ENCODE measurements at places on chromosomes 5 and 9.

- DNase-seq: no peak
These were observed 158.5 kb downstream of the TRPM3 start for GRCh38 chr9:70962761-70963440.

- no peak for DNase-seq
These were observed 348.2 kb upstream of the CCNG1 start for GRCh38 chr5:163089230-163089629.

DNA sequence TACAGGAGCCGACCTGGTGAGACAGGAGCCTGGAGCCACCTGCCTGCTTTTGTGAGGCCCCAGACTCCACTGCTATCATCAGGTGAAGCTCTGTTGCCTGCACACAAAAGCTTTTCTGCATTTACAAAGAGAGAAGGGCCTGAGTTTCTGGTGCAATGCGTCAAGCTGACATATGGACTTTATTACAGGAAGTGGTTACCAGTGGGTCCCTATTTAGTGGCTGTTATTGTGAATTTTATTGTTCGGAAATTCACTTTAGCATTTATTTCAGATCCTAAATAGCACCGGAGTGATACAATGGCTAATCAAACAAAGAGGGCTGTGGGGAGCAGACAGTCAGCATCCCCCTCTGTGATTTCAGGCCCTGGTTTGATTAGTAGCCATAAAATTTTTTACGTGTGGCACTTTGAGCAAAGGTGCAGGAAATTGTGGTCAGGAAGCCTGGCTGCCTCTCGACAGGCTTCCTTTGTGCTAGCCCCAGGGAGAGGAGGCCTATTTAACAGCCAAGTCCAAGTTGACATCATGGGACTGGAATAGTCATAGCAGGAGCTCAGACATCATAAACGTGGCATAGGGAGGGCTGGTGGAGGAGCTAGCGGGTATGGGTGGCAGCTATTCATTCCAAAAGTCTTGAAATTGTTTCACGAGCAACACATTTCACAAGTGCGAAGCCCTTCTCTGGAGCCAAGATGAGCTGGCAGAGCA, 8.4 kb downstream of the TGFBI start:
- DNase-seq: no peak

- no peak for DNase-seq
These were observed 53.0 kb upstream of the GRAMD2B start for GRCh38 chr5:126369995-126370731.

GRCh38 chr5:113302120-113302519, 132.7 kb downstream of the TSSK1B start:
- no peak for DNase-seq

- no peak for DNase-seq
These were observed 1724.3 kb upstream of the C9orf72 start for GRCh38 chr9:29297592-29297991.

DNA sequence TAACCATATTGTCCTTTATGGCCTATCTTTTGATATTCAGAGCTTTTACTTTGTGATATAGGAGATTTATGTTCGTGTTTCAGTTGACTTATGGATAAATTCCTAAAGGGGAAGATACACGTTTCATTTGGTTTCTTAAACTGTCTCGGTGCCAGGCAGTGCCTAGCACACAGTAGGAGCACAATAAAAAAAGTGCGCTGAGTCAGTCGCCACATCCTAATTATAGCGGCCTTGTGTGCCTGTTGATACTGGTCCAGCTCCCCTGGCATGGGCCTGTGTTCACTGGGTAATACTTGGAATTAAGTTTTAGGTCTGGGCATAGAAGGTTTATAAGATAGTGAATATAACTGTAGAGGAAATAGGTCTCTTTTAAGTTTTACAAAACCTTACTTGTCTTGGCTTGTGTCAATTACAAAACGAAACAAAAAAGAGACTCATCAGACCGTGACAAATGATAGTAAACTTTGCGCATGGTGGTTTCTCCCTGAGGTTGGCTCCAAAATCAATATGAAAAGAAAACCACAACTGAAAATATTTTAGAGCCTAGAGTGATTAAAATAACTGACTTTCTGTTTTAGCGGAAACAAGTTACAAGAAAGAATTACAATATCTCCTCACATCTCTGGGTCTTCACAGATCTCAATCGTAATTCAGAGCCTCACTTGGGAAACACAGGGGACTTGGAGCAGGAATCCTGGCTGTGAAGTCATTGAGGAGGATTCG, 84.8 kb downstream of the MVB12B start:
- DNase-seq: no peak

DNA sequence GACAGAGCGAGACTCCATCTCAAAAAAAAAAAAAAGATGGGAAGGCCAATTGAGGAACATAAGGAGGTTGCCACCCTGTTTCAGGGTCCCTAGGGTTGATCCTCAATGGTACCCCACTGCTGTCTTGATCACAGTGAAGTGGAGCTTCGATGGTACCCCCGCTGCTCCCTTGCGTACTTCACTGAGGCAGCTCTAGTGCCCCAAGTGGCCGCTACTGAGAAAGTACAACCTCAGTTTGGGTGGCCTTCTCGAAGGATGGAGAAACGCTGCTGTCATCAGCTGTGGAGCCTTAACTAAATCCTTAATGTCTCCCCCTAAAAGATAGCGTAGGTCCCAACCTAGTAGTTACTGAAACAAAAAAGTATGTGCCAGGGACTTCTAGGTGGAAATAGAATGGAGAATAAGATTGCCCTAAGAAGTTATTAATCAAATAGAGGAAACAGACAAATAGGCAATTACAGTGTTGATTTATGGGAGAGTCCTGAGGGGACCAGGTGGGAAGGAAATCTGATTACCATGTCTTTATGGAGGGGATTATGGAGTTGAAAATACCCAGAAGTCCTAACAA, 6.3 kb downstream of the TESK1 start:
- DNase-seq: no peak

- DNase-seq: no peak
These were observed 601.2 kb upstream of the TYRP1 start for GRCh38 chr9:12091865-12092527.

GRCh38 chr9:107504585-107505455, 15.3 kb upstream of the KLF4 start:
- DNase-seq: no peak

- no peak for DNase-seq
These were observed 99.6 kb downstream of the PARP8 start for GRCh38 chr5:50766042-50766441.

DNA sequence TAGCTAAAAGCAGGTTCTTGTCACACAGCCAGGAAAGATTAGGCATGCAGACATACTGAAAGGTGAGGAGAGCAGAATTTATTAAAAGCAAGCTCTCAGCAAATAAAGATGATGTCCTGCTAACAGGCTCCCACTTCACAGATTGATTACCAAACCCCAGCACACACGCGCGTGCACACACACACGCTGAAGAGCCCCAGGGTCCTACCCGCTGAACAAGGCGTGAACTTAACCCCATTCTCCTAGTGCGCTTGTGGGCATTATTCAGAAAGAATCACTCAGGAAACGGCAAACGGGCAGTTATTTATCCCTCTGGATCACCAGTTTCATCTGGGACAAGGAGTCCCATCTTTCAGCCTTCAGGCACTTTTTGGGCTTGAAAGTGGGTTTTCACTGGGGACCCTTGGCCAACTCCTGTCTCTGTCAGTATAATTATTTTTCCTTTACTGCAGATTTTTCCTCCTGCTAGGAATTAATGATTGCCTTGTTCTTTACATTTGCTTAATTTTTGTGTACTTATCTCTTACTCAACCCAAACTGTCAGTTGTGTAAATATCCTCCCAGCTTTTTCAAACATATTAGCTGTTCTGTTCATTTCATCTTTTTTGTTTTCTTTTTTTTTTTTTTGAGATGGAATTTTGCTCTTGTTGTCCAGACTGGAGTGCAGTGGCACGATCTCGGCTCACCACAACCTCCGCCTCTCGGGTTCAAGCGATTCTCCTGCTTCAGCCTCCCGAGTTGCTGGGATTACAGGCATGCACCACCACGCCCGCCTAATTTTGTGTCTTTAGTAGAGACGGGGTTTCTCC, 92.6 kb downstream of the RIC1 start:
- no peak for DNase-seq

- no peak for DNase-seq
These were observed 61.8 kb downstream of the PPARGC1B start for GRCh38 chr5:149791881-149792280.

GRCh38 chr5:43619380-43619779, 16.4 kb downstream of the NNT start:
- DNase-seq: no peak

DNA sequence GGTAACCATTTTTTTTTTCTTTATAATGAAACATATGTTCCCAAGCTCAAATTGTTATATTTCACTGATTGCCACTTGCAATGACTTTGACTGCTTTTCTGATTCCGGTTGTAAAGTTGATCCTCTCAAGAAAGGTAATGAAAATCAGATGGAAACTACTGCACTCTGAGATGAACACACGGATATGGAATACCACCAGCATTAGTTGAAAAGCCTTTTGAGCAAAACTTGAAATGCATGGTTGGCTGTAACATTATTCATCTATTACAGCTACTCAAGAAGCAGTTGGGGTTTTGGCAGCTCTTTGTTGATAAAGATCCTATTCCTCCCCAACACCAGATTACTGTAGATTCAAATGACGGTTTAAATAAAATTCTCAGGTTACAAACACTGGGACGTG, 591.6 kb upstream of the DMAC1 start:
- no peak for DNase-seq

- no peak for DNase-seq
These were observed 13.4 kb downstream of the PWWP2A start for GRCh38 chr5:160105686-160106360.

DNA sequence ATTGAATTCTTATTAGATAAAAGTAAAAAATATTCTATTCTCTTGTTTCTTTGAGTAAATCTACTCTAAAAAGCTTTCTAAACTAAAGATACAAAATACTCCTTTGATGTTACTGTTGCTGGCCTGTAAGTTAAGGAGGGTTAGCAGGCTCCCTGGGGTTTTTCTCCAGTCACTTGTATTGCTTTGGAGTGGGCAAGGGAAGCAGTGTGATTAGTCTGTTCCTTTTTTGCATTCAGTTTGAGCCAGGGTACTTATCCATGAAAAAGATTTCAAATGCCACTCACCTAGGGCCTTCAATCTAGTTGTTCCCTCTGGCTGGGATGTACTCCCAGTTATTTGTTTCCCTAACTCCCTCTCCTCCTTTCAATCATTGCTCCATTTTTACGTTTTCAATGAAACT, 256.2 kb upstream of the SMC2 start:
- no peak for DNase-seq

GRCh38 chr5:126527892-126528291, 67.1 kb downstream of the ALDH7A1 start:
- DNase-seq: no peak

DNA sequence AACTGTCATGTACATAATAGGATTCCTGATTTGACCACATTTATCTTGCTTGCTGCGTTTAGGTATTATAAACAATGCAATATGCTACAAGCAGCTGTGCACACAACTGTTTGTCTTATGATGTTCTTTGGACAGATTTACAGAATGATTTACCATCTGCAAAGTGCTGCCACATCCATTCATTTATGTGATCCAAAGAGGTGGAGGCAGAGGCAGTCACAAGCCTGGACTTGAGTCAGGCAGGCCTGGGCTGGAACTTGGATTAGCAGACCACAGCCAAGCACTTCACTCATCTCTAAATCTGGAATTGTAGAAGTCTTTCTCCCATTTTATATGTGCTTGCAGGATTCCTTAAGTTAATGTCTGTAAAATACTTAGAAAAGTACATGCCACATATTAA, 149.0 kb downstream of the INSYN2B start:
- DNase-seq: no peak

DNA sequence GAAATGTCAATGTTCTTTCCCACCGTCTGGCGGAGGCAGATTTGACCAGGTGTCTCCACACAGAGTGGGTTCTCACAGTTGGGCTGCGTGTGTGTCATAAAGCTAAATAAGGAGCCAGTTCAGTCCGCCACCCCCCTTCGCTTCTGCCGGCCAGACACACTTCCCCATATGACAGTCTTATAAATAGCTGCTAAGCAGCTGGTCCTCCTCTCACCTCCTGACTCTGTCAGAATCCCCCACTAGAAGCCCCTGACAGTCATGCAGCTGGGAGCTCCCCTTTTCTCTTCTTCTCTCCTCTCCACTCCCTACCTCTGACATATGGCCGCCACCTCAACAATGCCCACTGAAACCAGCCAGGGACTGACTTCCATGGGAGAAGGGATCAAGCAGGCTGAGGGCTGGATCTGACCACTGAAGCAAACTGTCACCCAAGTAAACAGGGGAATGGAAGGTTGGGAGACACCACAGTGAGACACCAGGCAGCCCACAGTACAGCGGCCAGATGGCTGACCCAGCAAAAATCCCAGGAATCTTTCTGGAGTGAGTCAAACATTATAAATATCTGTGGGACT, 141.9 kb upstream of the EFNA5 start:
- no peak for DNase-seq

DNA sequence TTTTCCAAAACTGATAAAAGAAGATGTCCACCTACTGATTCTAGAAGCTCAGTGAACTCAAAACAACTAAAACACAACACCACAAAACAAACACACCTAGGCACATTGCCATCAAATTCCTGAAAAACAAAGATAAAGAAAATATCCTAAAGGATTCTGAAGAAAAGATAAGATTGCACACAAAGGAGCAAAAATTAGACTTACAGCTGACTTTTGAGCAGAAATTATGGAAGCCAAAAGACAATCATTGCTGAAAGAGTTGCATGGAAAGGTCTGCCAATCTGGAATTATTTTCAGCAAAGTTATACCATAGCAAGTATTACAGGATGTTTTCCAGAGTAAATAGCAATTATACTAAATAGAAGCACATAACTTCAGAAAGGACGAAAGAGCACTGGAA, 128.2 kb upstream of the IRX2 start:
- no peak for DNase-seq

DNA sequence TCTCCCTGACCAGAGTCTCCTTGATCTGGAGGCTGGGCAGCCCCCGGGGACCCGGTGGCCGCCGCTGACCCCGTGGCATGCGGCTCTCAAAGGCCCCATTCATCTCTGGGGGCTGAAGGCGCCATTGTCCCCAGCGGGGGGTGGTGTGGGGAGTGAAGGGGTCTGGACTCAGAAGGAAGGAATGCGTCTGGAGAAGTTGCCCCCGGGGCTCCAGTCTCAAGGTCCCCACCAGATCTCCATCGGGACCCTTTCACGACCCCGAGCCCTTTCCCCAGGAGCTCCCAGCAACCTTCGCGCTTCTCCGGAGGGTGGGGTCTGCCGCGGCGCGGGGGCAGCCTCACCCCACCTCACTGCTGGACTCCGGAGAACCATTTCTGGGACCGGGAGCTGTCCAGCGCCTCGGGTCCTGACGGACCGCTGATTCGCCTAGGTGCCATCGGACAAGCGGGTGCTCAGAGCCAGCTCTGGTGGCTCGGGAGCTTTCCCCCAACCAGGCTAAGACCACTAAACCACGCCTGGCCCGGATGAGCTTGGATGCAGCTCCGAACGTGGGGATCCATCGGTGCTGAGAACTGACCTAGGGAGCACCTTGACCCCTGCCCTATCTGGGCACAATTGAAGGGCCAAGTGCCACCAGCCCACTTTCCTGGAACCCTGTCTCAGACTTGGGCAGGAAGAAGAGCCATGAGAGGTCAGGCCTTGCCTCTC, 5.1 kb upstream of the PCDH1 start:
- DNase-seq: no peak

DNA sequence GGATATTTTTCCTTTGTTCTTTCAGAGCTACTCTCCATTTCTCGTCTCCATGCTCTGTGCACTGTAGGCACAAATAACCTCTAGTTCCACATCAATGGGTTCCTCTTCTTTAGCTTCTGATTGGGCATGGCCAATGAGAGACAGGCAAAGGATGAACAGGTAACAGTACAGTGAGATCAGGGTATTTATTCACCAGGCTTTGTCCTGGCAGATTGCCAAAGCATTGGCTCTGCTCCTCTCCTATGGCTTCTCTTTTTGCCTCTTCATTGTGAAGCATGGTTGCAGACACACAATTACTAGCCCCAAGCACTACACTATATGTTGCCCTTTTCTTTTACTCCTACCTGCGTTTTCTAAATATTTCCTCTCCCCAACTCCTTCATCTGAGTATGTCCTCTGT, 215.1 kb upstream of the ARRDC3 start:
- DNase-seq: no peak

Data from GOT3 (cell line).